ENCODE measurements at places on chromosomes 7 and 10.

DNA sequence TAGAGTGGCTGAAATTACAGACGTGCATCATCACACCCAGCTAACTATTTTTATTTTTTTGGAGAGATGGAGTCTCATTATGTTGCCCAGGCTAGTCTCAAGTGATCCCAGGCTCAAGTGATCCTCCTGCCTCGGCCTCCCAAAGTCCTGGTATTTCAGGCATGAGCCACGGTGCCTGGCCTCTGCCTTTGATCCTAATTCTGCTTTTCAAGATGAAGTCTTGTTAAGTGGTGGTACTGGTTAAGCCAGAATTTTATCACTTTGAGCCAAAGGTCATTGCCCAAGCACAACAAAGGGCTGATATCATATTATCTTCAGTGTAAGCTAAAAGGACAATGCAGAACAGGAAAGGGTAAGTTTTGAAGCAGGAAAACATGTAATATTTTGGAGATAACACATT is 64.2 kb downstream of the MYOF start:
- no peak for DNase-seq

DNA sequence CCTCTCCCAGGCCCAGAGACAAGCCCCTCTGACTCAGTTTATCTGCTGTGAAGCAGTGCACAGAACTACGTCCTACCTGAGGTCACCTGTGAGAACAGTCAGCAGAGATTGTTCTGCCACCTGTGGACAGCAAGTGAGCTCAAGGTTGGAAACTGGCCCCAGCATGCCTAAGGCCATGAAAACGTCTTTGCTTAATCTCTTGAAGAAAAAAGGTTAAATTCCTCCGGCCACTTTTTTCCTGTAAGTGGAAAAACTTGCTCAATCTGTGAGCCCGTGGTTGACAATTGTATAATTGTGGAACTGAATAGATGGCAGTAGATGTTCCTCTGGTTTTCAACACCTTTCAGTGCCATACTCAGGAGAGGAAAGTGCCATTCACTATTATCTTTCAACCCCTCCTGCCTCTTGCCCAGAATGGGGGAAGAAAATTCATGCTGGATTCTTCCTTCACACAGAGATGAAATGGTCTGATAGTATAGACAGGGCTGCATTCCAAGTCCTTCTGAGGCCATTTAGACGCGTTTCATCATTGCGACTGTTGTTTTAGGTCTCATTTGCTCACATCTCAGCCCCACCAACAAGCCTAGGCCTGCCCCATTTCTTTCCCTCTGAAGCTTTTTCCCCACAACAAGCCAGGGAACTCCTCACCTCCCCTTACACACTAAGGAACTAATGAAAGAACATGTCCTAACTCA is 292.9 kb downstream of the FZD1 start:
- DNase-seq = no peak

GRCh38 chr10:49318755-49319154 is 19.8 kb downstream of the C10orf71 start:
- DNase-seq = no peak

DNA sequence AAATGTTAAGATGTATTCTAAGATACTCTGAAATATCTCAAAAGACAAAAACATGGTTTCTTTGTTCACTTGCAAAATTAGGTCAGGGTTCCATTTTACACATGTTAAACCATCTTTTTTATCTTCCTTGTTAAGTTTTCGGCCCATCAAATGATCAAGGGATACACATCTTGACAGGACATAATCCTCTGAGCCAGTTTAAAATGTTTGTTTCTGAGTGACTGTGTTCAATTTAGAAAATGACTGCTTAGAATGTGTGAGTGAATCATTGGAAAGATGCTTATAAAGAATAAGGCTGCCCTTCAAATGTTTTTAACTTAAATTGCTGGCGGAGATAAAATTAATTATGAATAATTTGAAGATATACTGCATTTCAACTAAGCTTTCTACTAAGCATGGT is 95.9 kb upstream of the SLC26A5 start:
- no peak for DNase-seq

- peak; percentile 9 for DNase-seq
These were observed 66.8 kb downstream of the MKI67 start for GRCh38 chr10:128059266-128059981.

GRCh38 chr10:103145046-103145445 is 48.0 kb downstream of the NT5C2 start:
- no peak for DNase-seq

- DNase-seq = no peak
These were observed 171.5 kb upstream of the SH2B2 start for GRCh38 chr7:102115181-102115580.

GRCh38 chr7:99958564-99959227 is 17.1 kb downstream of the AZGP1 start:
- no peak for DNase-seq

- no peak for DNase-seq
These were observed 60.4 kb upstream of the CACNB2 start for GRCh38 chr10:18079665-18080295.

- no peak for DNase-seq
These were observed 14.8 kb downstream of the CYP3A7 start for GRCh38 chr7:99719996-99720769.

- no peak for DNase-seq
These were observed 208.0 kb upstream of the FERD3L start for GRCh38 chr7:19353180-19353579.

DNA sequence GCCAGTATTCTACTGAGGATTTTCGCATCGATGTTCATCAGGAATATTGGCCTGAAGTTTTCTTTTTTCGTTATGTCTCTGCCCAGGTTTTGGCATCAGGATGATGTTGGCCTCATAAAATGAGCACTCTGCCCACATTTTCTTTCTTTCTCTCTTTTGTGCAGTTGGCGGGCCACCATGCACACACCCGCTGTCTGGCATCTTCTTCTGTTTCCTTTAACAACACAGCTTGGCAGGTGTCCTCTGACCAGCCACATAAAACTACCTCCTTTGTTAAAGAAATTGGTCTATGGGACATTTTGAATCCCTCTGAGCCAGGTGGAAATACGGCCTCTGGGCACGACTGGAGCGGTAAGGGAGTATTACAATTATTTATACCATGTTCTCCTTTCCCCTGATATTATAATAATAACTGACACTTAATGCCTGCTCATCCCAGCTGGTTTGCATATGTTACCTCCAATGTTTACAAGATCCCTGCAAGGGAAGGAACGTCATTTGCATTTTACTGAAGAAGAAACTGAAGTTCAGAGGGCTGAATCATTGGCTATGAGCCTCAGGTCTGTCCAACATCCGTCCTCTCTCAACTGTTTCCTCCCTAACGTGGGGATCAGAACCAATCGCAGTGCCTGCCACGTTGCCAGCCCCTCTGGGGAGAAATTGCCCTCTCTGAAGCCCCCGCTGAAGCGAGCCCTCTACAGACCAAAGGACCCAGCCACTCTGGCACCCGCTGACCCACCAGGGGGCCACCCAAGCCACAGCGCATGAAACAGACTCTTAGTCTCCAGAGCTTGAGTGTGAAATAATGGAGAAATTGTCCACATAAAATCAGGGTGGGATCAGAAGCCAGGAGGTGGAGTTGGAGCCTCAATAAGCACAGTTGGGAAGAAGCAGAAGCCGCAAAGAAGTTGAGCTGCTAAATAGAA is 125.0 kb upstream of the FOXK1 start:
- DNase-seq = no peak

- no peak for DNase-seq
These were observed 320.0 kb downstream of the EXOC4 start for GRCh38 chr7:133572843-133573242.

GRCh38 chr7:66627151-66627681 is 1.5 kb upstream of the KCTD7 start:
- no peak for DNase-seq

- no peak for DNase-seq
These were observed 106.8 kb downstream of the GALNT17 start for GRCh38 chr7:71238581-71239295.

DNA sequence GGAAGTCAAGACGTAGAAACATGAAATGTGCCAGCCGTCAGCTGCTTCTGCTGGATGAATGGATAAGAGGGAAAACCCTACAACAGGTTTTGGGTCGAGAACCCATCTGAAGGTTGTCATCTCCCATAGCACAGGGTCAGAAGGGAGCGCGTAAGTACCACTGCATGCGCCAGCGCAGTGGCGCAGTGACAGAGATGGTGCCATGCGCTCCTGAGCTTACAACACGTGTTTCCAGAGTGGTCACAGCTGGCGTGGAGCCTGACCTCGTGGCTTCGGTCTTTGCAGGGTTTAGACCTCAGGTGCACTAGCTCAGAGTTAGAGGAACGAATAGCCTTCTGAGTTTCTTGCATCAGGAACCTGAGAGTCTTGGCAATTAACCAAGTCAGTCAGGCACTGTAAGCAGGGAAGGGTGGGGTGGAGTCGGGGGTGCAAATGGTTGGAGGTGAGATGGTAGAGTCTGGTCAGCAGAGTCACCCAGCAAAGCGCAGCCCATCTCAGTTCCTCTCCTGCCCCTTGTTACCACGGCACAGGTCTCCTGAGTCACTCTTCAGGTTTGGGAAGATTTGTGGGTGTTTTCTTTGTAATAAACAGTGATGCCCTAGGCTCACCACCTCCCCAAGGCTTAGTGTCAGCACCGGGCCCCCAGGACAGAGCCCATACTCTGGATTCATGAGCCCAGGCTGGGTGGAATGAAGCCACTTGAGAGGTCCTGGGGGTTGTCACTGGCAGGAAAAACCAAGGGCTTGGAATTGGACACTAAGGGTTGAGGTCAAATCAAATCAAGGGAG is 84.1 kb upstream of the PPIF start:
- no peak for DNase-seq

- DNase-seq = no peak
These were observed 119.7 kb upstream of the KLF14 start for GRCh38 chr7:130853503-130854279.

DNA sequence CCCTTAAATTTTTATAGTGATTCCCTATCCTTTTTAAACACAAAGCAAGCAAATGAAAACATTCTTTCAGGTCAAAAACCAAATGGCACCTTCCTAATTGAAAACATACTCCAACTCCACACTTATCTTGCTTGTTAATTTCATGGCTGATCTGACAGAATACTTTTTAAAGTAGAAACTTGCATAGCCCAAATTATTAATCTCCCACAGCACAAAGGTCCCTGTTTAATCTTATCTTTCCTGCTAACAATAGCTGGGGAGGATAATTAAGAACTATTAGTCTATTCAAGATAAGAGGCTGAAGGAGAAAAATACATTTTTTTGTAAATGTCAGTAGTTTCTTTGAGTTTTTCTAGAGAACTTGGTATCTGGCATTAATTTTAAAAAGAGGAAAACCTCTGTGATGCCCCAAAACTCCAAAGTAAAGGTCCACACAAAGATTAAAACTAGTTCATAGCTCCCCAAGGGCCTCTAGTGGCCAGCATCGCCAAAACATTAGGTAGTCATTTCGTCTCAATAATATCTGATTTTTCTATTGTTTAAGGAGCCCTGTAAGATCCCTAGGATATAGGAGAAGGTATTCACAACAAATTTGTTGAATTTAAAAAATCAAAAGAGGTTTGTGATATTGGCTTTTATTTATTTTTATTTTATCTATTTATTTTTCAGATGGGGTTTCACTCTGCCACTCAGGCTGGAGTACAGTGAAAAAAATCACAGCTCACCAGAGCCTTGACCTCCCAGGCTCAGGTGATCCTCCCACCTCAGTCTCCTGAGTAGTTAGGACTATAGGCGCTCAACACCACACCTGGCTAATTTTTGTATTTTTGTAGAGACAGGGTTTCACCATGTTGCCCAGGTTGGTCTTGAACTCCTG is 14.7 kb downstream of the CDNF start:
- DNase-seq = no peak

GRCh38 chr7:92297736-92298135 is 52.0 kb downstream of the ANKIB1 start:
- DNase-seq = no peak

- DNase-seq = no peak
These were observed 55.5 kb upstream of the SLC35G1 start for GRCh38 chr10:93838278-93838677.

Data from upper lobe of right lung (tissue), 1 donor.